ENCODE measurements at places on chromosomes 7 and 10.

DNA sequence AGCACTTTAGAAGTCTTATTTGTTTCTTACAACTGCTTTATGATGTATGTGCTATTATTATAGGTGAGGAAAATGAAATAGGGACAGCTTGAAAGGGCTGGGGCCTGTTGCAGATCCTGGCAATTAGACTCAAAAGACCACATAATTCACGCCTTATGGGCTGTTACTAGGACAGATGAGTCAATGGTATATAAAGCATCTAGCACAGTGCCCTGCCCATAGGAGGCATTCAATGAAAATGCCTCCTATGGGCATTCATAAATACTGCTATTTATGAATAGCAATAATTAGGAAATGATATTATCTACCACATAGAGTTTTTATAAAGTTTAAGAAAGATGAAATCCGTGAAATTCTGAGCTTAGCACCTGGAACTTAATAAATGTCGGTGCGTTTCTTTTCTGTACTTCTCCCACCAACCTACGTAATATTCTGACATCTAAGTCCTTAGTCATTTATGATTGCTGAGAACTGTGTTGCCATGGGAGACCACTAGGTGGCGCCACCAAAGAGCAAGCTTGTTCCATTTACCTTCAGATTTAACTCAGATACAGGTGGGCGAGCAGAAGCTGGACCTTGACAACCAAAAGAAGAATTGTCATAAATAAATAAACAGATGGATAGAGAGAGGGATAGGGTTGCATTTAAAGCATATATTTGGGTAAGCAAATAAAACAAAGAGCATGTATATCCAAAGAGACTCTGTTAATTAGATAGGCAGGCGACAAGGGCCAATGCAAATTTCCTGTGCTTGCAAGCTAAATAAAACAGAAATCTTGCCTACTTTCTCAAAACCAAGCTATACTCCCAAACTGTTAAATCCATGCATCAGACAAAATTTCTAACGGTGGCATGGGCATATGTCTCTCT is 699.9 kb downstream of the INHBA start:
- peak; percentile 3 for DNase-seq

- no peak for DNase-seq
Observed at GRCh38 chr7:15571301-15571878, 9.6 kb upstream of the AGMO start.

GRCh38 chr10:50653142-50653541 is 29.4 kb upstream of the SGMS1 start:
- DNase-seq = no peak

DNA sequence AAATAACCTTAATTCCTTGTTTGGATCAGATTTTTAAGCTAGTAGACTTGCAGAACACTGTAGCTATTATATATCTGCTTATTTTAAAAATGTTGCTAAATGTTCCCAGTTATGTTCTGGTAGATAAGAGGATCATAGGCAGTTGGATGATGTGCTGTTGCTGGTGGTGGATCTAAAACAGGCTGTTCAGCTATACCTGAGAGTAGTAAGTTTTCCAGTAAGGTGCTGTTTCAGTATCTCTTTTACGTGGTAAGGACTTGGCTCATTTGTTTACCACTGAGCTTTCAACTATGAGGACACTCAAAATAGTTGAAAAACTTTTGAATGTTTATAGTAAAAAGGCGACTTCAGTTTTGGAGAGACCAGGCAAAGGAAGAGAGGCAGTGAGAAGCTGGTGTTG is 180.9 kb downstream of the CDK14 start:
- DNase-seq = no peak

DNA sequence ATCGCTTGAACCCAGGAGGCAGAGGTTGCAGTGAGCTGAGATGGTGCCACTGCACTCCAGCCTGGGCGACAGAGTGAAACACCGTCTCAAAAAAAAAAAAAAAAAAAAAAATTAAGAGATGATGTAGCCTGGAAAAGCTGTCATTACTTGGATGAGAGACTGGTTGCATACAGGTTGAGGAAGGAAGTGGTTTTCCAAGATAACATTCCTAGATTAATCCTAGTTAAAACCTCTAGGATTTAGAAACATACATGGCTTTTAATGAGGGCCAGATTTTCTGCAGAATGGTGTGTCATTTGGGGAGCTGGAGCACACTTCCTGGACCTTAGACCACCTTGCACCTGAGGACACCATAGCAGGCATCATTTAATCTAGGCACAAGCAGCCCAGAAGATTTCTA is 17.8 kb downstream of the VWA2 start:
- no peak for DNase-seq

DNA sequence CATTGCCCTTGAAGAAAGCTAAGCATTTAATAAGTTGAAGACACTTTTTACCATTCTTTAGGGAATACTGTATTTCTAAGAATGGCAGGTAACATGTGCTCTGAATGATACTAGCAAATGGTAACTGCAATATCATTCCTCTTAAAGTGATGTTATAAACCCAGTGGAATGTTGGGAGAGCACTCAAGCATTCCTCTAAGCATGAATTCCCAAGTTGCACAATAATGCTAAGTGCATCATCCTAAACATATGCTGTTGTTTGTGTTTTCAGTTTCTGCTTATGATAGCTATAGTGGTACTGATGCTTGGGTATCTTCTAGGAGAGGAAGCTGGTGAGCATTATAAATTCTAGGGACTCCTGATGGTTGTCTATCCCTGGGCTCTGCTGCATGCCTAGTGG is 673.9 kb downstream of the PHTF2 start:
- DNase-seq = no peak

DNA sequence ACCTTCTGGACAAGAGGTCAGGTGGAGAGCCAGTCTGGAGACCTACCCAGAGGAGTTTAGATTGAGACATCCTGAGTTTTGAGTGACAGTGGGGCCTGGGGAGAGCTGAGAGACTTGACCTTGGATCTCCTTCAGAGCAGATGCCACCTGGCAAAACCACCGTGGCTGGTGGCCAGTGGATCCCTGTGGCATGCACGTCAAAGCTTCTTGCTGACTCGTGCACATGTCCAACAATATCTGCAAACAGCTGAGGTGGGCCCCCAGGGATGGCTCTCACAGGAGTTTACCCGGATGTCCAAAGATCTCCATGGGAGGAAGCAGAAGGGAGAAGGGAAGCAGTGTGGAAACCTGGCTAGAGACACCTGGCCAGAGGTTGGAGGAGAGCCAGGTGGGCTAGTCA is 230.5 kb downstream of the FANK1 start:
- no peak for DNase-seq

DNA sequence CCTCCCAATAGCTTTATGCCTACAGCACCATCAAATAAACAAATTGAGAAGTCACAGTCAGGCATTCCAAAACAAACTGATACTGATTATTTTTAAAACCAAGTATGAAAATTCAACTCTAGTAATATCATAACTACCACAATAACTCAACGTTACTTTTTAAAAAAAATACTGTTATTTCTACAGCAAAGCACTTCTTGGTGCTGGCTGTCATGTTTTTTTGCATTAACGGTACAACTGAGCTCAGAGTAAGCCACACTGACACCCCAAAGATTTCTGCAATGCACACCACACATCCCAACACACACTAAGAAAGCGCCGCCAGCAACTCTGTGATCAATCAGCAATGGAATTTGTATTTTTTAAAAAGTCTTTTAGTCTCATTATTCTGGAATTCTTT is 113.6 kb downstream of the RNF32 start:
- no peak for DNase-seq

GRCh38 chr7:104790440-104790839 is 223.6 kb upstream of the KMT2E start:
- no peak for DNase-seq

GRCh38 chr10:36531621-36532020 is 593.8 kb upstream of the ANKRD30A start:
- no peak for DNase-seq

- peak; percentile 59 for DNase-seq
Observed at GRCh38 chr10:76675951-76676587, 961.5 kb downstream of the KCNMA1 start.

DNA sequence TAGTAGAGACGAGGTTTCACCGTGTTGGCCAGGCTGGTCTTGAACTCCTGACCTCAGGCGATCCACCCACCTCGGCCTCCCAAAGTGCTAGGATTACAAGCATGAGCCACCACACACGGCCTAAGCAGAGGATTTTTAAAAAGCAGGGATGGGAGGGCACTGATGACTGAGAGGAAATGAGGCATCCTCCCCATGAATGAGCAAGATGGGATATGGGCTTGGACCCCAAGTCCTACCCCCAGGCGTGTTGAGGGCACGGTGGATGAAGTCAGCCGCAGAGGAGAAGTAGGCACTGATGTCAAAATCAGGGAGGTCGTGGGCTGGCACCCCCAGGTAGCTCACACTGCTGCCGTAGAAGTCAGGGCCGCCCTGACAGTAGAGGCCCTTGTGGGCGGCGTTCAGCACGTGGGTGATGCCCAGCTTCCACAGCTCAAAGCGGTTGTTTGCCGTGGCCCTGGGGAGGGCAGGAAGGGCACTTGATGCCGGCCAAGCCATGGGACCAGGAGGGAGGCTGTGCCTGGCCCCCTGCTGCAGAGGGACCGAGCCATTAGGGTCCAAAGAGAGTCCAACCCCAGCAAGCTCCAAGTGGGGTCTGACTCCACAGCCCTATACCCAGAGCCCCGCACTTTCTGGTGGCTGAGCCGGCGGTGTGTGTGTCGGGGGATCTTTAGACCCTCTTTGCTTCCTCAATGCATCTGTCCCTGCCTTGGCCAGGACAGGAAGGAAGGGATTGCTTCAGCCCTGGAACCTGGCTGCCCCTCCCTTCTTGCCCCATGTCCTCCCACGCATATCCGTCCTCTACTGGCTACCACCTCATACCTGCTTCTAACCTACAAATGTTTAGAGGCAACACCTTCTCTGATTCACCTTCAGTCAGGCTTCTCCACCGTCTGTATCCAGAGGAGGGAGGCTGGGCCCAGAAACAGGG is 3.4 kb upstream of the SAMD8 start:
- no peak for DNase-seq

- no peak for DNase-seq
Observed at GRCh38 chr10:86084585-86084984, 282.0 kb downstream of the GRID1 start.

DNA sequence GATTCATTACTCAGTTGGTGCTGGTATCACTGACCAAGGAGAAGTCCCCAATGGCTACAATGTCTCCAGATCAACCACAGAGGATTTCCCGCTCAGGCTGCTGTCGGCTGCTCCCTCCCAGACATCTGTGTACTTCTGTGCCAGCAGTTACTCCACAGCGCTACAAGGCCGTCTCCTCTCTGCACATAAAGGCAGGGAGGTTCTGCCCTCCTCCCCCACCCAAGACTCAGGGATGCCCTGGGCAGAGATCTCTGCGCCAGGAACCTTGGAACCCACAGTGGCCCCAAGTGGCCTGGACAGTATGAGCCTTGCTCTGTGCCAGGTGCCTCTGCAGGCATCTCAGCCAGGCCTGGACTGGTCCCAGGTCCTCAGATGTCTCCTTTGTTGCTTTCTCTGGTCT is 193.4 kb upstream of the PRSS58 start:
- DNase-seq = no peak

DNA sequence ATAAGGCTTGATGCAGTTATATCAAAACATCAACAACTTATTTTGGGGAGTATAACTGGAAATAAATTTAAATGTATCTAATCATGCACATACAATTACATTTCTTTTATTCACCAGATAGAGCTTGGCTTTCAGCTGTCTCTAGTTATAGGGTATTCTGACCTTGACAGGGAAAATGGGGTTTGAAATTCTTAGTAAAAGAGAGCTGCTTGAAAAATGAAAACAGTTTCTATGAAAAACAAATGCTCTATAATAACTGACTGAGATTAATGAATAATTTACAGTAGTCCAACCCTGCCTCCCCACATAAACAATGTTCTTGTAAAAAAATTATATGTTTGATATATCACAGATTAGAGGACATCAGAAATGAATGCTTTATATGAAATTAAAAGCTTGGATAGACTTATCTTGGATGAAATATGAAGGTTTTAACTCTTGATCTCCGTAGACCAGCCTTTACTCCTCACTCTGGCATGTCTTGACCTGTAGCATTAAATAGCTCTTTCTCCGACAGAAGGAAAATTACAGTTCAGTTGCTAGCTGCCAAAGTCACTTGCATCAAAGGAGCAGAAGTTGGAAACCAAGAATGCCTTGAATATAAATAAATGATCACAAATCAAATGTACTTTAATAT is 32.1 kb downstream of the VWC2 start:
- DNase-seq = no peak

- DNase-seq = no peak
Observed at GRCh38 chr10:43261578-43262396, 5.1 kb downstream of the RASGEF1A start.

DNA sequence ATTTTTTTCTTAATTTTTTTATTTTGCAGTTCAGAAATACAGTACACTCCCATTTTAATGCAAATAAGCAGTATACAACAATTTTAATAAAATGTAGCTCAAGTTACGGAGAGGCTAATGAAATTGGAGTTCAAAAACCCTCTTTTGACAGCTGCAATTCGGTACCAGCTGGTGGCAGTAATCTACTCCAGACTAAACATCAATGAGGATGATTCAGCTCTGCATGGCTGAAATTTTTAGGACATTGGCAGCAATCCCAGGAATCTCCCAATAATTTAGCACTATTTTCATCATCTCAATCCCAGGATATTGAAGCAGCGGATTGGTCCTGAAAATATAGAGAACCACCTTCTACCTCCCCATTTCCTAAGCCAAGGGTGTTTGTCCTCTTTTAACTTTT is 278.8 kb downstream of the CACNA2D1 start:
- no peak for DNase-seq

- no peak for DNase-seq
Observed at GRCh38 chr7:22425361-22425760, 68.4 kb upstream of the RAPGEF5 start.

DNA sequence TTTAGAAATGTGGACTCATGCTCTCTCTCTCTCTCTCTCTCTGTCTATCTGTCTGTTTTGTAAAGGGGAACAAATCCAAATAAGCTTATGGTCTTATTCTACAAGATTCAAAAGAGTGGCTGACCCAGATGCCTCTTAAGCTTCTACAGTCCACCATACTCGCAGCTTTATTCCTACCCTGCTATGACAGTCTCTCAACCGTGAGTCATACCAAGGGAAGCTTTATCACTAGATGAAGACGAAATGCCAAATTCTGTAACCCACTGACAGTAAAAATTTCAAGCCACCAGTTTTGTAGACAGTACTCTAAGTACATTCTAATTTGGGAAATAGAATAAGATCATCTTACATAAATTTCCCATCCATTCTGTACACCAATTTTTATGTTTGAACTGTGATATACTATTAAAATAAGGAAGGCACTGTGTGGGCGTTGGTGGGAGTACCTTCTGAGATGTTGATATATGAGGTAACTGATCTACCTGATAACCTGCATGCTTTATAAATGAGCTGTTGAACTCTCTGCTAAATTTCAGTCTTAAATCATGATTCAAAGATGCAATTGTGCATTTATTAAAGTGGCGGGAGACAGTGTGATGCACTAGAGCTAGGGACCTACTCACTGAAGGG is 153.2 kb downstream of the KLF6 start:
- DNase-seq = no peak

Measured in C1 segment of cervical spinal cord (tissue), 14 donors.